NCI-H1694 treated with DMSO at 0.1 percent for 48 hours (cell line): ENCODE measurements at places on chromosomes 13 and 19.

GRCh38 chr19:518598-519231 is 11.4 kb downstream of the TPGS1 start:
- no peak for DNase-seq

GRCh38 chr13:44389876-44390275 is 16.3 kb downstream of the SERP2 start:
- no peak for DNase-seq

DNA sequence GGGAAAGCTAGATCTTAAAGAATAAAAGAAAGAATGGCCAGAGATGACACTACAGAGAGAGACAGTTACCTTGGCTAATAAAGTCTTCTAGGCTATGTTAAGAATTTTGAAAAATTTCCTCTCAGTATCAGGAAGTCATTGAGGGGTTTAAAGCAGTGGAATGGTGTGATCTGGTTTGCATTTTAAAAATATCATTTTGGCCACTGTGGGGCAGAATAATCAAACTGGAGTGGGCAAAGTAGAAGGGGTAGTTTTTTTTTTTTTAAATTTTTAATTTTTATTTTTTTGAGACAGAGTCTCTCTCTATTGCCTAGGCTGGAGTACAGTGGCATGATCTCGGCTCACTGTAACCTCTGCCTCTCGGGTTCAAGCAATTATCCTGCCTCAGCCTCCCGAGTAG is 4.4 kb upstream of the CNMD start:
- DNase-seq: no peak

DNA sequence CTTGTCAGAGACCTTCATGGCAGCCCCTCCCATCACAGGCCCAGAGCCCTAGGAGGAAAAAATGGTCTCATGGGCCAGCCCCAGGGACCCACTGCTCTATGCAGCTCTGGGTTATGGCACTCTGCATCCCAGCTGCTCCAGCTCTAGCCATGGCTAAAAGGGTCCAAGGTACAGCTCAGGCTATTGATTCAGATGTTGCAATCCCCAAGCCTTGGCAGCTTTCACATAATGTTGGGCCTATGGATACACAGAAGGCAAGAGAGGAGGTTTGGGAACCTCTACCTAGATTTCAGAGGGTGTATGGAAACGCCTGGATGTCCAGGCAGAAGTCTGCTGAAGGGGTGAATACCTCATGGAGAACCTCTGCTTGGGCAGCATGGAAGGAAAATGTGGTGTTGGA is 996.0 kb downstream of the PCDH9 start:
- DNase-seq: no peak

GRCh38 chr13:48185018-48185417 is 48.0 kb upstream of the ITM2B start:
- DNase-seq: no peak

DNA sequence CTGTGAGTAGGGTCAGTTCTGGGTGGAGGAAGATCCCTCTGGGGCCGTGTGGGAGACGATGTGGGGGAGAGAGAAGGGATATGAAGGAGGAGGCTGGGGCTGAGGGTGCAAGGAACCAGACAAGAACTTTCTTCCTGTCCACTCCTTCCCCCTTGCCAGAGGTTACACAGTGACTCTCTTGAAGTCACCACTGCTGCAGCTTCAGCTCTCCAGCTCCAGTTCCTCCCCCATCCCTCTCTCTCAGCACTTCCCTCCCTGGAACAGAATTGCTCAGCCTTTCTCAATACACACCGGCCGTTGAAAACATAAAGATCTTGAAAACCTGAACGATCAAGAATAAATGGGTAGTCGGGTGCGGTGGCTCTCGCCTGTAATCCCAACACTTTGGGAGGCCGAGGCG is 5.1 kb downstream of the ZSWIM9 start:
- no peak for DNase-seq
